Uterine smooth muscle cell (primary cell): ENCODE measurements at places on chromosomes 5 and 9. TPM values are rescaled to one million over a fixed set of nuclear protein-coding genes. Genes with fewer than 3 reads are reported as not detected.

The CDKN2B-AS1 gene
- 4.1 and 4.9 TPM in 2 replicates for total RNA-seq

The NME5 gene
- 1.7 and 3.4 TPM in 2 replicates for total RNA-seq

The CRB2 gene
- total RNA-seq = not detected in 2 replicates

The TLX3 gene
- total RNA-seq = not detected in 2 replicates

The FGD3 gene
- total RNA-seq = not detected in 2 replicates

The TSLP gene
- total RNA-seq = 2.5 and 3.1 TPM in 2 replicates

The CFAP90 gene
- under 0.01 TPM in 1 of 2 replicates, not detected in the other for total RNA-seq

The IFNK gene
- total RNA-seq = 0.12 TPM in 1 of 2 replicates, not detected in the other

The SPINK7 gene
- total RNA-seq = not detected in 2 replicates
